Activated CD4-positive, alpha-beta T cell treated with anti-CD3 and anti-CD28 coated beads, Interleukin-2, Interleukin-4, amounts not matched to agents 100 ng/mL and 50 ng/mL, durations not matched to agents 16 hours and 8 hours (primary cell): ENCODE measurements at places on chromosomes 1 and 21.

- DNase-seq, result no peak
Measured at GRCh38 chr1:76075877-76076276, 1.3 kb downstream of the ST6GALNAC3 start.

DNA sequence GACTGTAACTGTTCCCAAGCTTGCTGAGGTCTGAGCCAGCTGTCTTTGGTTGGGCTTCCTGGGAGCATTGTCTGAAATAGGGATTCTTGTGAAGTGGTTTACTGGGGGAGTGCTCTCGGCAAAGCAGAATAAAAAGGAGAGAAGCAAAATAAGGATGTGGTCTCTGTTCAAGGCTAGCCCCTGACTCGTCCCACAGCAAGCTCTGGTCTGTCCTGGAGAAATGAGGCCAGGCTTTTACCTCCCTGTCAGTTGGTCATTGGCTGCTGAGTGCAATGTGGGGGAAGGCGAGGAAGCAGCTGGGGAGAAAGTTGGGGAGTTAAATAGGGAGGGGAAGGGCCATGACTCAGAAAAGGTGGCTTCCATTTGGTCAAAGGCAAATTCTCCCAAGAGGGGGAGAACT, 303.9 kb upstream of the DUSP10 start:
- DNase-seq, result no peak

DNA sequence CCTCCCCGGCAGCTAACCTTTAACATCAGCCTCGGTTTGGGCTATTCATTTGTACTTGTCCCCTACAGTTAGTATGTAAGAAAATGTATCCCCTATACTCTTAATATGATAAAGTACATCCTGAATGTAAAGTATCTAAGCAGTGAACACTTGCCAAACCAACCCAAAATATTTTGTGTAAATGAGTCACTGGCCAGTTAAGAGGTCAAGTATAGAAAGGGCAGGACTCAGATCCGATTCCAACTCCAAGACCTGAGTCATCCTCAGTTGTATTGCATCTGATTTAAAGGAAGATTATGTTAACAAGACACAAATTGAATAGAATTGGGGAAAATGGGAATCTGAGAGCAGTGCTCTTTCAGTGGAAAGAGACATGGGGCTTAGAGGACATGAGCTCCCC, 84.4 kb downstream of the CD58 start:
- DNase-seq, result no peak

DNA sequence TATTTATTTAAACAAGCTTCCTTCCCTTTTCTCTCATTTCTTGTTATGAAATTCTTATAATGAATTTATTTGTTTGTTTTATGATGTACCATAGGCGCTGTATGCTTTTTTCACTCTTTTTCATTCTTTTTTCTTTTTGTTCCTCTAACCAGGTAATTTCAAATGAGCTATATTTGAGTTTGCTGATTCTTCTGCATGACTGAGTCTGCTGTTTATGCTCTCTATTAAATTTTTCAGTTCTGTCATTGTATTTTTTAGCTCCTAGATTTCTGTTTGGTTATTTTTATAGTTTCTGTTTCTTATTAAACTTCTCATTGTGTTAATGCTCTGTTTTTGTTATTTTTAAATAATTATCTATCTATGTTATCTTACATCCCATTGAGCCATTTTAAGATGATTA, 232.4 kb downstream of the LHX8 start:
- DNase-seq, result no peak

DNA sequence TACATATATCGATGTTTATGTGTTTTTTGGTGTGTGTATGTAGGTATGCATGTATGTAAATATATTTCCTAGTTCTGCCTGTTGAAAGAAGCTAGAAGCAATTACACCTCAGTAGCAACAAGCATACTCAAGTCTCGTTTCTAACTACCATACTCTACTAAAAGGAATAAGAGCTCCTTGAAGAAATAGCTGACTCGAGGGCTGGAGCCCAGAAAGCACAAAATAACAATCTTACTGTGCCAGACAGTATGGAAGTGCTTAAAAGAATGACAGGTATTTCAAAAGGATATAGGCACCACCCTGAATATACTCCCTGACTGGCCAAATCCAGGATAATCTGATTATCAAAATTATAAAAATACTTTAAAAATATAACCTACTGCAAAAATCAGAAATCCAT, 23.2 kb downstream of the FUBP1 start:
- DNase-seq, result no peak

GRCh38 chr1:228841632-228842031, 106.4 kb downstream of the RHOU start:
- no peak for DNase-seq

DNA sequence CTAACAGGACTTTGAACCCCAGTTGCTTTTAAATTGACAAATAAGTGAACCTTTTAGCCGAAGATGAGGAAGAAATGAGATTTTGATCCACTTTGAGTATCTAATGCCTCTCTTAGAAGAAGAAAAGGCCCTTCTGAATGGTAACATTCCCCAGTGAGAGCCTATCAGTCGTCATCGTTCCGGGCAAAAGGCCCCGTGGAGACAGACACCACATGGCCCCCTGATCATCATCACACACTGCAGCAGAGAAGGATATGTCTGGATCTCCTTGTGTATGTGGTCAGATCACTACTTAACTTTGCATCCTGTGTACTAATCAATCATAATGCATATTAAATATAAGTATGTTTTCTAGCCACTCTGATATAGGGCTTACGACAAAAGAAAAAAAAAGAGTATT, 87.3 kb upstream of the SMYD2 start:
- no peak for DNase-seq

DNA sequence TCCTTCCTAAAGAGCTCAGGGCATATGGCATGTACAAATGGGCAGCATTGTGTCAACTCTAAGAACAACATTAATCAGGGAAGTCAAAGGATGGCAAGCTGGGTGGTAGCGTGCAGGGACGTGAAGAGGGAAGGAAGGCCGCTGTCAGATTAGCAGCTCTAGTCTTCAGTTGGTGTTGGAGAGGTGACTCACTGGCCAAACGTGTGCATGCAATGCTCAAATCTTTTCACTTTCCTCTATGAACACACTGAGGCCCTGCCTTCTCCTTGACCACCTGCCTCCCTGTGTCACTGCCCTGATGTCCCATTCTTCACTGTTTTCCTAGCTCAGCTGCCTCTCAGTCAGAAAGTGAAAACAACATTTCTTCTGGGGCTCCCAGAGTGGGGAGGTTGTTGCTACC, 5.9 kb upstream of the PIGR start:
- DNase-seq, result no peak
